ENCODE measurements at places on chromosomes 4 and X.

- DNase-seq = no peak
Measured at GRCh38 chrX:63750811-63751210, 34.2 kb downstream of the ARHGEF9 start.

DNA sequence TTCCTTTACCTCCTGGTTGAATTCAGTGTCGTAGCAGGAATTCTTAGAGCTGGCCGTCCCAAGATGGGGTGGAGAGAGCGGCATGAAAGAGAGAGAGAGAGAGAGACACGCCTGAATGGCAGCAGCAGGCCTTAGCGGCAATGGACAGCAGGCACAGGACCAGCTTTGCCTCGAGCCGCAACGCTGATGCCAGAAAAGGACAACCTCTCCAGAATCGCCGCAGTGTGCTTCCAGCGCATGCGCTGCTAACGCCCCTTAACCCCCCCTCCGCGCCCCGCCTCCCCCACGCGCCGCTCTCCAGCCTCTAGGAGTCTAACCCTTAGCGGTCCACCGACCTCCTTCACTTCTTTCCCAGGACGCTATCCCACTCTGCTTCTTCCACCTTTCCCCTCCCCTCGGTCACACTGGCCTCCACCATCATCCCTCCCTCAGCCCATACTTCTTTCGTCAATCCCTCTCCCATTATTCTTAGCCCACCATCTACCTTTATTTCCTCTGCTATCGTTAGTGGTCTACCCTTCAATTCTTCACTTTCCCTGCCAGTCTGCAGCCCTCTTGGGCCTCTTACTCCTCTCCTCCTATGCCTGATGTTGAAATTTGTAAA is 10.5 kb upstream of the ZCCHC13 start:
- peak; percentile 91 for DNase-seq

- no peak for DNase-seq
Measured at GRCh38 chr4:152281822-152282221, 254.1 kb downstream of the FBXW7 start.

DNA sequence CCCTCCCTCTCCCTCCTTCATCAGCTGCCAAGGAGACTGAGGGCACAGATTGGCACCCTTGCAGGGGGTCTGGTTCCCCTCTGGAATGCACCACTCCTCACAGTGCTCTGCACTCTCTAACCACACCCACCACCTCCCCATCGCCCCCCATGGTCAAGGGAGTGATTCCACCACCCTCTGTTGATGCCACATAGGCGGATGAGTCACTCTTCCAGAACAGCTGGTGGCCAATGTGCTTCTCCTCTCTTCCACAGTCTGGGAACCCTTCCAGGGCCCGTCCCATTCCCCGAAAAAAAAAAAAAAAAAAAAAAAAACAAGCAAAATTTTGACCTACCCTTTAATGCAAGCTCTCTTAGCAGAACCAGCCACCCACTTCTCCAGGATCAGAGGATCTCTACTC is 341.3 kb upstream of the KLF3 start:
- DNase-seq = no peak

DNA sequence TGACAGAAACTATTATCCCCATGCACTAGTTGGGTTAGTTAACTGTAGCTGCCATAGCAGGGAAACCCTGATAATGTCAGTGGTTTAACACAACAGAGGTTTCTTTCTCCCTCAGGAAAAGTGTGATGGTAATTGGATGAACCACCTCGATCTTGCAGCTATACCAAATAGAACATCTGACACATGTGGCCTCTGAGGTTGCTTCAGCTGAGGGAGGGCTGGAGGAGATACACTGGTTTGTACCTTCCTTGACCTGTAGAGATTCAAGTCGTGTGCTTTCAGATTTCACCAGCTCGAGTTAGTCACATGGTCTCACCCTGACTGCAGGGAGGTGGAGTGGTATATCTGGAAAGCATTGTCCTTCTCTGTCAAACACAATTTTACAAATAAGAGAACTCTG is 147.2 kb upstream of the SFRP2 start:
- no peak for DNase-seq

- no peak for DNase-seq
Measured at GRCh38 chr4:22999419-22999818, 306.7 kb downstream of the GBA3 start.

DNA sequence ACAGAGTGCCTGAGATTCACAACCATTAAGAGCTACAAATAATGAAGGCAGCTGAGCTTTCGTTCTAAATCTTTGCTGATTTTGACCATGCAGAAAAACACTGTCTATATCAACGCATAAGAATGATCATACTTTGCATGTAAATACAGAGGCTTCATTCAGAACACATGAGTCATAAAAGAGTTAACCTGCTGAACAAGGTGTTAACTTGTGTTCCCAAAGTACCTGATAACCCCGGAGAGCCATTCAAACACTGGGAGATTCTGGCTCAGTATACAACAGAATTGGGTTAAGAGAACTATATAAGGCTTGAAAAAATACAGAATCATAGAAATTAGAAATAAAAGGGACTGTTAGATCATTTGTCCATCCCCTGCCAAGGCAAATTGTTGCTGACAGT is 964.3 kb upstream of the TENM3 start:
- DNase-seq = no peak

DNA sequence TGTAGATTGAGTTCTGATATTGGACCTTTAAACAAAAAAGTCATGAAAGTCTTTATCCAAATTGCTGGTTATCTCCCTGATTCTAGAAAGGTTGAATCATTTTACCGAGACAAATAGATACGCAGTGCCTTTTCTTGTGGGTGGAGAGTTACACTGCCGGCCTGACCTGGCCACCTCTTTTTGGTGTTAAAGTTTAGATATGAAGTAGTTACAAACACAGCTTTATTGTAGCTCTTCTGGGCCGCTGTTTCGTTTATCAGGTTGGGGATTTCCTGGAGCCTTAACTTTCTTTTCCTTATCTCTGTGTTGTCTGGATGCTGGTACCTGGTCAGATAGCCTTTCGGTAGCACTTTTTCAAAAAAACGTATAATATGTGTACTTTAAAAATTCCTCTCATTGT is 31.0 kb downstream of the FNIP2 start:
- DNase-seq = no peak
